NCI-H1417 treated with DMSO at 0.1 percent for 48 hours (cell line): ENCODE measurements at places on chromosomes 3 and 15.

GRCh38 chr3:43017593-43018195, 38.6 kb downstream of the GASK1A start:
- DNase-seq, result no peak

GRCh38 chr15:83855956-83856355, 202.0 kb downstream of the ADAMTSL3 start:
- DNase-seq, result no peak

- DNase-seq, result no peak
Observed at GRCh38 chr3:128727996-128728395, 2.0 kb downstream of the RAB7A start.

- DNase-seq, result no peak
Observed at GRCh38 chr3:156535162-156535627, 19.7 kb downstream of the SSR3 start.

DNA sequence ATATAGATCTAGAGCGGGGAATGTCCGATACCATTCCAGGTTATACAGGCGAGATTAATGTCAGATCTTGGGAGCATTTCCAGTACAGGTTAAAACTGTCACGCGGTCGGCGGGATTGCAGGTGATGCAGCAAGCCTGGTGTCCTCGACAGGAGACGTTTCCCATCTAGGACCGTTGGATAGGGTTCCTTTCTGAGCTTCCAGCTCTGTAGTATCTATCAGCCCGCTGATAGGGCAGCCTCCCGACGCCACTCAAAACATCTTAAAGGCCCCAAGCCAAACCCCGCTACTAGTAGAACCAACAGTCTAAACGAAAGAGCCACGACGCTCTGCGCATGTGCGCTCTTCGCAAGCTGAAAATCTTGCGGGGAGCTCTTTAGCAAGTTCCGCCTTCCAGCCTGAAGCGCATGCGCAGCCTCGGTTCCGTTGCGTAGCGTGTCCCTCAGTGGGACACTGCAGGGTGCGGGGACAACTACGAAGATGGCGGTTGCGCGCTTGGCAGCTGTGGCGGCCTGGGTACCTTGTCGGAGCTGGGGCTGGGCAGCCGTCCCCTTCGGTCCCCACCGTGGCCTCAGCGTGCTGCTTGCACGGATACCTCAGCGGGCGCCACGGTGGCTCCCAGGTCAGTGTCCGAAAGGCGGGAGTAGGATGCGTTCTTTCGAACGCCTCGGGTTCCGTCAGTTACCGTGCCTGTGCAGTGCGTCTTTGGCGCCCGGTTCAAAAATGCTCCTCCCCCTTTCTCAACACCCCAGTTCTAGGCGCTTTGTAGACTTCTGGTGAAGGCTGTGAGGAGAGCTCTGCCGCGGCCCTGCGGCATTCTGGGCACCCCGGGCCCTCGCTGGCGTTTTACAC, at the start of gene ABHD10:
TSS of gene ABHD10 (plus strand) at position 444 of the 851 bp plus-strand sequence. CDS start at position 480, 36 bp downstream.
- peak; percentile 96 for DNase-seq

DNA sequence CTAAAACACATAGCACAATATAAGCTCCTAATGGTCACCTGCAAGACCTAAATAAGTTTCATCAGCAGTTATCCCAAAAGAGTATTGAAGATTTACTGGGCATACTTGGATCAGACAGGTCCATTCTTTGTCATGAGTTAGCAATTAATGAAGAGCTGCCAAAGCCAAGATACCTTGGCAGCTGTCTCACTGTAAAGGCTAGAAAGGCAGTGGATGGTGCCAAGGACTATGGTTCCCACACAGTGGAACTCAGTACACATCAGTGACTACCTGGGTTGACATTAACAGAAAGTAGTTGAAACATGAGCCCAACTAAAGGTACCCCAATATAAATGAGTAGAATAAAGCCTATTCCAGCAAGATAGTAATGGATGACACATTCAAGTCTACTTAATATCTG, 41.1 kb upstream of the TMCO5A start:
- no peak for DNase-seq

DNA sequence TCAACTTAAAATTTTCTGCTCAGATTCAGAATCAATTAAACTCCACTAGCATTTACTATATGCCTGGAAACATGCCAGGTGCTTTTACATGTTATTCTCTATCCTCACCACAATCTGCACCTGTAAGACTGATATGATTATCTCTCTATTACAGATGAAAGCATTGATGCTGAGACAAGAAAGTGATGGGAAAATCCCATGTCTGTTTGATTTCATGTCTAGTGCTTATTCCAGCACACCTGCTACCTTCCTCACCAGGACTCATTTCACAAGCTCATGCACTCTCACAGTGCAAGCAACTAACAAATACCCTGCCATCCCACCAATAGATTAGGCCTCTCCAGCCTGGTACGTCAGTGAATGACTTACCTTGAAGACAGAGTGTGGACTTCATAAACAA, 25.0 kb upstream of the BCL6 start:
- DNase-seq, result no peak

DNA sequence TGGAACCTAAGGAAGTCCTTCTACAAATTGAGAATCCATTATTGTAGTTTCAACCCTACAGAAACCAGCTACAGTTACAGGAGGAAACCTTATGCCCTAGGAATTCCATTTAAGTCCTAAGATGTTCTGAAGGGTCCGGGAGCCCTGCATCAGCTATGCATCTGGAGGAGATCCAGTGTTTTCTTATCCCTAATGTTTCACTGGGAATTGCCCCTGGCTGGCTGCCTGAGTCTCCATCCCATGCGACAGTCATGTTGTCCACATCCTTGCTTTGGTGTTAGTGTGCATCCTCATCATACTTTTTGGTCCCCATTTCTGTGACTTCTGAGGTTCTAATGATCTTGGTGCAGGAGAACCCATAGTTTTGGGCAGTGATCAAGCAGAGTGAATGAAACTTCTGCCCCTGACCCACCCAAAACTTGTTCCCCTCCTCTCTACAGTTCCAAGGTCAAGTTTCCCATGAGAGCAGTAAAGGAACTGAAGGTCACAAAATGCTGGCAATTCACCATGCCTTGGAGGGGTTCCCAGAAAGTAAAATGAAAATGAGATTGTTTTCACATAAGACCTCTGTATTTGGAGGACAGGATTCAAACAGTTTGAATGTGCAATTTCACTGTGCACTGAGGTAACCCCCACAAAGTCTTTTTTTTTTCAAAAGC, 121.9 kb upstream of the PHLDB2 start:
- DNase-seq, result no peak

DNA sequence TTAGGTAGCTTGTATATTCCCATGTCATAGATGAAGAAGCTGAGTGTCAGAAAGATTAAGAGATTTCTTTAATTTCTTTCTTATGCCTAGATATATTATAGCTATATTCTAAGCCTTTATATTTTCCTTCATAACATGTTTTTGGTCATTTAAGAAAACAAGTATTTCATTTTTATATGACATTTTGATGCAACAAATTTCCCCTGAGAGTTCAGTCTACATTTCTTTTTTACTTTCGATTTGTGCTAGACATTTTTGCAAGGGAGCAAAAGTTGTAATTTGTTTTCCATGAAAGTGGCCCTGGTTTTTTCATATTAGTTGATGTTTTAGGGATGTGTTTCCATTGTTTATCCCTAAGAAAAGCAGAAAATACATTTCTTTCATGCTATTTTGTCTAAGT, 344.9 kb downstream of the NLGN1 start:
- no peak for DNase-seq

DNA sequence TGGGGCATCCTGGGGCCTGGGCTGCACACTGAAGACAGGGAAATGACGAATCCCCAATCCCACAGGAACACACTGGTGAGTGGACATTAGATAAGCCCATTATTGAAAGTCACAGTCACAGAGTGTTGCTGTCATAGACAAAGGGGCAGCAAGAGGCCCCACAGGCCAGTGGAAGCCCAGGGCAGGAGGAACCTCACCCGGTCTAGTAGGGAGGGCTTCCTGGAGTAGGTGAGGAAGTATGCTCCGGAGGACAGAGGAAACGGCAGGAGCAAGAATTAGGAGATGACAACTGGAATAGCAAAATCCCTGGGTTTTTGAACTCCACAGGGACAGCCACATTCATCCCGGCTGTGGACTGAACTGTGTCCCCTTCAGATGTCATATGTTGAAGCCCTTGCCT, 101.2 kb downstream of the TPRA1 start:
- DNase-seq, result no peak

- DNase-seq, result no peak
Observed at GRCh38 chr3:170002231-170002630, 35.6 kb upstream of the GPR160 start.

GRCh38 chr15:88896333-88897033, 1.1 kb upstream of the HAPLN3 start:
- DNase-seq, result no peak

GRCh38 chr3:158352551-158352950, 218.4 kb upstream of the MLF1 start:
- DNase-seq, result no peak

DNA sequence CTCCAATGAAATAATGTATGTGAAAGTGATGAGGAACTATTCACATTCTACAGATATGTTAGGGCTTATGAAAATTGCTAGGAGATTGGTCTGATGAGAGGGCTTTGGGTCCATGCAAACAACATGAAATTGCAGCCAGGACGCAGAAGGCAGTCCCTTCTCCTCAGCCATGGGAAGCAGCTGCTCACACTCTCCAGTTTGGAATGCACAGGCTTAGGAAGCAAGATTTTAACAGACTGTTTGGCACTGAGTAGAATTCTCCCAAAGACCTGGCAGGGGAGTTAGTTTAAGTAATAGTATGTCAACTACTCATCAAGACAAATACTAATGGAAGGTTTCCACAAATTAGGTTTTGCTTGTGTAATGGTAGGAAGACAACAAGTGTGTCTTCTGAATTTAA, 500.7 kb upstream of the ARRDC4 start:
- no peak for DNase-seq

- no peak for DNase-seq
Observed at GRCh38 chr3:194370753-194371152, 1.2 kb upstream of the LRRC15 start.

DNA sequence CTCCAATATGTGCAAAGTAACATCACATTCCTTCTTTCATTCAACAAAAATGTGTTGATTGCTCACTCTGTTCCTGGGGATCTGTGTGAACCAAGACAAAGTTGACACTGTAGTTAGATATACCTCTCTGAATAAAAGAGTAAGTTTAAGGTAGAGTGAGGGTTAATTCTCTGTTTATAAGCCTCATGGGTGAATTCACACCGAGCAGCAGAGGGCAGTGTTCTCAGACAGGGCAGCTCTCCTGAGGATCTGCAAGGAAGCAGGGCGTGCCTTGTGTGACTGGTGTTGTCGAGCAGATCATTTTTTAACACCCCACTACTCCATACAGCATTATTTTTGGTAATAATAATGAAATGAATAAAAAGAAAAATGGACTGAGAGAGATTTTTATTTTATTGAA, 34.4 kb downstream of the PAQR9 start:
- no peak for DNase-seq

GRCh38 chr3:159263750-159264553, 462.1 kb downstream of the MFSD1 start:
- peak; percentile 18 for DNase-seq

- DNase-seq, result no peak
Observed at GRCh38 chr3:64892671-64893309, 205.0 kb upstream of the ADAMTS9 start.

DNA sequence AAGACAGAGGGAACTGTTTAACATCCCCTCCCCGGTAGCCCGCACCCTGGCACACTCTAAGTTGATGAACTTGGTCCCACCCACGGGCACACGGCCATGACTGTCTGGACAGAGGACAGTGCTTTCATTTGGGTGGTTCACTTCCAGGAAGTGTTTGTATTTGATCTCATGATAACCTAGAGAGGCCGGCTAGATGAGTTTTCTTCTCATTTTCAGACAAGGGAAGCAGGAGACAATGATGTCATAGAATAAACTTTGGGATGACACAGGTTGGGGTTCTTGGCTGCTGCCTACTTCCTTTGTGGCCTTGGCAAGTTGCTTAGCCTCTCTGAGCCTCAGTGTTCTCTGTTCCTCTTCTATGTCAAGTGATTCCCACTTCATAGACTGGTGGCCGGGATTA, 16.1 kb upstream of the LYSMD4 start:
- DNase-seq, result no peak

DNA sequence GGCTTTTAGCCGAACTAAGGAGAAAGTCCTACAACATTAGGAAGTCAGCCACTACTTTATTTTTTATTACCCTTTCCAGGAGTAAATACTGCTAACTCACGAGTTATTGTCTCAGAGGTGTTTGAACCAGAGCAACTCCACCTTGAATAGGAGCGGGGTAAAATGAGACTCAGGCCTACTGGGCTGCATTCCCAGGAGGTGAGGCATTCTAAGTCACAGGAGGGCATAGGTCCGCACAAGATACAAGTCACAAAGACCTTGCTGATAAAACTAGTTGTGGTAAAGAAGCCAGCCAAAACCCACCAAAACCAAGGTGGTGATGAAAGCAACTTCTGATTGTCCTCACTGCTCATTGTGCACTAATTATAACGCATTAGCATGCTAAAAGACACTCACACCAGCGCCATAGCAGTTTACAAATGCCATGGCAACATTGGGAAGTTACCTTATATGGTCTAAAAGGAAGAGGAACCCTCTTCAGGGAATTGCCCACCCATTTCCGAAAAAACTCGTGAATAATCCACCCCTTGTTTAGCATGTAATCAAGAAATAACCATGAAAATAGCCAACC, 555.9 kb downstream of the IGSF11 start:
- no peak for DNase-seq

DNA sequence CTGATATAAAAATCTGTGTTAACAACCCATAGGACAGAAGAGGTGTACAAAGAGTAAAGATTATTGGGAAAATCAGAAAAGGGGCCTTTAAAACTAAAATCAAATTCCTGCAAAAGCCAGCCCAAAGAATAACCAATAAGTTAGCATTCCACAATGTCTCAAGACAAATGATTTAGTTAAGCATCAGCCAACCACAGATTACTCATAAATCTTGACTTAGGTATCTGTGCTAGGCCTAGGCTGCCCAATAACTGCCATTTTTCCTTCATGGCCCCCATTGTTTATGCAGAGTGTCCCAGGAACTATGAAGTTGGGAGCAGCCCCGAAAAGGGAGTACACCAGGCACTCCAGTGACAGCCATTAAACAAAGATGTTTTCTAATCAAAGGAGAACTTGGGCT, 7.4 kb downstream of the TRANK1 start:
- no peak for DNase-seq

DNA sequence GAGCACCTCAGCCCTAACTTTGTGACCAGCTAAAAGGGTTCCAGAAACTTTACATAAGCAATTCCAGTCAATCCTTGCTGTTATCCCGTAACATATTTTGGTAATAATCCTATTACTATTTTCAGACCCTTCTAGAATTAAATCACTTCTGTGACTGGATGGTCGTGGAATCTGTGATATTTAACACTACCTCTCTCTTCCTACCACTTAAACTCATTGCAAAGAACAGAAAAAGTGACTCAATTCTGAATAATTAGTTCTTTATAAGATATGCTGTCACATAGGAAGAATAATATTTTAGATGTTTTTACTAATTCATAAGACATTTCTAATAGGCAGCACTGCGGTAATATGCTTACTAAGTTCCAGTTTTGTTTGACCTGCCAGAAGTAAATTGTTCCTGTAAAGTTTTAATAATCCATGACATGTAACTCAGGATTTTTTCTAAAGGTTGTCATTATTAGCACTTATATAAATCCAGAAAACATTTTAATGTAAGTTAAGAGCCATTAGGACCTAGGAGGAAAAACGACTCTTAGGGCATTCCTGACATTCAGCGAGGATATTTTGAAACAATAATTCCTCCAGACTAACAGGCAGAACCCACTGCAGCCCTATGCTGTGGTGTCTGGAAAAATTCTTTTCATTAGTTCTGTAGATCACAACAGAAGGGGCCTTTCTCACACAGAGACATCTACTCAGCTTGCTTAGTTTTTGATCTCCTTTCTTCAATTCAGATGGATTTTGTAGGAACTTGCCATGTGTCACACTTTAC, 113.3 kb upstream of the MBNL1 start:
- no peak for DNase-seq
